Muscle of leg (tissue), 16 donors: ENCODE measurements at places on chromosomes 13 and 19. TPM values are rescaled to one million over a fixed set of nuclear protein-coding genes. Genes with fewer than 3 reads are reported as not detected.

Gene LYPD5
- 0.36 TPM for polyA plus RNA-seq

DNA sequence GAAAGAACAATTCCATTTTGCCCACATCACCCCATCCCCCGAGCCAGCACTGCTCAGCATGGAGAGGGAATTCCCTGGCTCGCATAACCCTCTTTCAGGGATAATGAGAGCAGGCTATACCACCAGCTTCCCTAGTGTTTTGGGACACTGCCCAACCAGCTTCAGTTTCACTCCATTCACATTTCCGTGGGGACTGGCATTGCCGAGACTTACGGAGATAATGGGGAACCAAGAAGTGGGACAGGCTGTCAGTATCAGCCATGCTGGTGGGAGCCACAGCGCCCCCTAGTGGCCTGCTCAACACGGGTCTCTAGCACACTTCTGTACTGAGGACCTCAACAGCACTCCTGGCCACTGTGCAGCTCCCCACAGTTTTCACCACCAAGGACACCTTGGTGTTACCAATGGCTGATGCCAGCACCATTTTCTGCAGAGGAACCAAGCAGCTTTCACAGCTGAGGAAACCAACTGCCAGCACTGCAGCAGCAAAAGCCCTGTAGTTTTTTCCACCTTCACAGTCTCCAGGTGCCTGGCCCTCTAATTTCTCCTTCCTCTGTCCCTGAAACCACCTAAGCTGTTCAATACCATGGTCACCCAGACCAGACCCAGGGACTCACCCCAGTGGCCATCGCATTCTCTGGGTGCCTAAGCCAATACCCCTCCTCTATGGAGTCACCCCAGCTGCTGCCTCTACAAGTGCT, 23.7 kb downstream of the SLC6A16 start:
- no peak overlapping the region for H3K27ac ChIP-seq
- H3K27me3 ChIP-seq = no peaks in the 10 kb centered on the region
- H3K36me3 ChIP-seq = no peaks in the 10 kb centered on the region
- no peak overlapping the region for H3K4me3 ChIP-seq
- peak; percentile 61 for DNase-seq
- peaks cover 6% of the 10 kb centered on the region for H3K4me1 ChIP-seq

Gene ATP12A
- polyA plus RNA-seq = 0.07 TPM

DNA sequence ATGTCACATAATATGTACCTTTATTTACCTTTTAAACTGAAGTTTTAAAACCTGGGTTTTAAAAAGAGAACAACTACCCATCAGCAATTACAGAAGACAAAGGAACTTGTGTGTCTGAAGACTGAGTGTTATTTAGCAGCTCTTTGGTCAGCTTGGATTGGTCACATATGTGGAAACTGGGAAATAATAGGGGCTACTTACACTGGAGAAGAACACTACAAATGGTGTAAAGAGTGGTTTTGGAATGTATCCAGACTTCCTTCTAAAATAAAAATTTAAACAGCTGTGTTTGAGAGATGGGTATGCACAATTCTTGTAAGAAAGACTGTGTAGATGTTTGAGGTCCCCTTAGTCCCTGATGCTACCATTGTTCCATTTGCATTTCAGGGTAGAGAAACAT, 13.3 kb downstream of the TNFRSF19 start:
- H3K36me3 ChIP-seq = no peaks in the 10 kb centered on the region
- no peaks in the 10 kb centered on the region for H3K27me3 ChIP-seq
- H3K27ac ChIP-seq = no peak overlapping the region
- H3K4me3 ChIP-seq = no peak overlapping the region
- H3K4me1 ChIP-seq = peaks cover under 1% of the 10 kb centered on the region

GRCh38 chr13:106493533-106494220, 41.8 kb downstream of the EFNB2 start:
- peaks cover 16% of the 10 kb centered on the region for H3K4me1 ChIP-seq
- no peak for DNase-seq
- H3K36me3 ChIP-seq = peaks cover 14% of the 10 kb centered on the region
- no peaks in the 10 kb centered on the region for H3K27me3 ChIP-seq
- no peak overlapping the region for H3K4me3 ChIP-seq

Gene TNFSF9
- 0.23 TPM for polyA plus RNA-seq

DNA sequence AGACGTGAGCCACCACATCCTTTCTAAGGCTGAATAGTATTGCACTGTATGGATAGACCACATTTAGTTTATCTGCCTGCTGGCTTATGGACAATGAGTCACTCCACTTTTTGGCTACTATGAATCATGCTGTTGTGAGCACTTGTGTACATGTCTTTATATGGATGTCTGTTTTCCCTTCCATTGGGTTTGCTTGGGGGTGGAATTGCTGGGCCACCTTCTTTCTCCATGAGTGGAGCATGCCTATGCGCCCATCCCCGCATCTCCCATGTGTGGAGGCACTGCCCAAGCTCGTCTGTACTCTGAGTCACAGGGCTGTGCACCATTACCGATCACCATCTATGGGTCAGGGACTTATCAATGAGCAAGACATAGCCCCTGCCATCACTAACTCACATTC, 127.2 kb upstream of the GJB6 start:
- no peak overlapping the region for H3K27ac ChIP-seq
- H3K27me3 ChIP-seq = no peaks in the 10 kb centered on the region
- H3K36me3 ChIP-seq = no peaks in the 10 kb centered on the region
- no peak overlapping the region for H3K4me3 ChIP-seq
- DNase-seq = no peak
- H3K4me1 ChIP-seq = peaks cover 3% of the 10 kb centered on the region

DNA sequence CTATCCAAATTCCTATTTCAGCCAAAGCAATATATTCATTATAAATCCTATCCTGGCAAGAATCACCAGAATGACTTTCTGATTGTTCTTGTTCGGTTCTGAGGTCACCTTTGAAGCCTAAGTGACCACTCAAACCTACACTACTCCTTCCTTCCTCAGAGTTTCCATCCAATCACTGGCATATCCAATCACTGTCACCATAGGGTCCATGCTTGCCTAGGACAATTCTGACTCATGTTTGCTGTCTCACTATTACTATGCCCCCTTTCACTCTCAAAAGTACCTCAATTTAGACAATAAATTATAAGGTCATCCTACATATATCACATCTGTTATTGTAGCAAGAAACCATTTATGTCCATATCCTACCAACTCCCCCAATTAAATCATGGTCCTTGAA, 58.9 kb downstream of the UBL3 start:
- H3K36me3 ChIP-seq = no peaks in the 10 kb centered on the region
- H3K27me3 ChIP-seq = no peaks in the 10 kb centered on the region
- no peak overlapping the region for H3K4me3 ChIP-seq
- H3K4me1 ChIP-seq = no peaks in the 10 kb centered on the region

Gene BBC3
- polyA plus RNA-seq = 2.9 TPM

DNA sequence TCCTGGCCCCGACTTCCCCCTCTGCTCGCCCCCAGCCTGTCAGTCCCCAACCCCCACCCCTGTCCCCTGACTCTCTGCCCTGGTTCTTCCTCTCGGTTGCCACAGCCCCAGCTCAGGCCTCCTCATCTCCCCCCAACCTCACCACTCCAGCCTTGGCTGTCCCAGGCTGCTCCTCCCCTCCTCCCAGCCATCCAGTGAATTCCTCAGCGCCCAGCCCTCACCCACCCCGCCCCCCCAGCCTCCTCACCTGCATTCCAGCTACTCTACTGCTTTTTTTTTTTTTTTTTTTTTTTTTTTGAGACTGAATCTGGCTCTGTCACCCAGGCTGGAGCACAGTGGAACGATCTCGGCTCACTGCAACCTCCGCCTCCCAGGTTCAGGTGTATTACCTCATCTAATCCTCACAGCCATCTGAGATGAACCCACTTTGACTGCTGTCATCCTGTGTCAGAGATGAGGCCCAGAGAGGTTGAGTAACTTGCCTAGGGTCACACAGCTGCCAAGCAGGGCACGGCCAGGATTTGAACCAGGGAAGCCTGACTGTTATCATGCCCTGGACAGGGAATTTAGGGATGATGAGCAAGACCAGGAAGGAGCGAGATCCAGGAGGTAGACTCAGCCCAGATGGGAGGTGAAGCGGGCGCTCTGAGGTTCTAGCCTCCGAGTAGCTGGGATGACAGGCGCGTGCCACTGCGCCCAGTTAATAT, 2.6 kb downstream of the SULT2B1 start:
- no peak for DNase-seq
- no peaks in the 10 kb centered on the region for H3K36me3 ChIP-seq
- no peak overlapping the region for H3K27ac ChIP-seq
- H3K4me3 ChIP-seq = no peak overlapping the region

GRCh38 chr19:30450835-30451321, 78.7 kb downstream of the ZNF536 start:
- H3K27ac ChIP-seq = peak overlapping the region; percentile 95
- peaks cover 30% of the 10 kb centered on the region for H3K4me1 ChIP-seq
- no peaks in the 10 kb centered on the region for H3K27me3 ChIP-seq
- DNase-seq = peak; percentile 45
- no peaks in the 10 kb centered on the region for H3K36me3 ChIP-seq

Gene RDH8
- not detected for polyA plus RNA-seq
